HEK293T (cell line): ENCODE measurements at places on chromosomes 11 and 22.
A peak's percentile ranks its signal among the peaks of the same experiment; 100 is the strongest.

GRCh38 chr22:50326956-50327710 is at the start of gene DENND6B:
TSS of gene DENND6B (minus strand) at chr22:50327012. CDS start at chr22:50326988, 24 bp downstream.
- DNase-seq: peak; percentile 89

- no peak for DNase-seq
Observed at GRCh38 chr11:62770778-62771143, 435 bp upstream of the TAF6L start.

DNA sequence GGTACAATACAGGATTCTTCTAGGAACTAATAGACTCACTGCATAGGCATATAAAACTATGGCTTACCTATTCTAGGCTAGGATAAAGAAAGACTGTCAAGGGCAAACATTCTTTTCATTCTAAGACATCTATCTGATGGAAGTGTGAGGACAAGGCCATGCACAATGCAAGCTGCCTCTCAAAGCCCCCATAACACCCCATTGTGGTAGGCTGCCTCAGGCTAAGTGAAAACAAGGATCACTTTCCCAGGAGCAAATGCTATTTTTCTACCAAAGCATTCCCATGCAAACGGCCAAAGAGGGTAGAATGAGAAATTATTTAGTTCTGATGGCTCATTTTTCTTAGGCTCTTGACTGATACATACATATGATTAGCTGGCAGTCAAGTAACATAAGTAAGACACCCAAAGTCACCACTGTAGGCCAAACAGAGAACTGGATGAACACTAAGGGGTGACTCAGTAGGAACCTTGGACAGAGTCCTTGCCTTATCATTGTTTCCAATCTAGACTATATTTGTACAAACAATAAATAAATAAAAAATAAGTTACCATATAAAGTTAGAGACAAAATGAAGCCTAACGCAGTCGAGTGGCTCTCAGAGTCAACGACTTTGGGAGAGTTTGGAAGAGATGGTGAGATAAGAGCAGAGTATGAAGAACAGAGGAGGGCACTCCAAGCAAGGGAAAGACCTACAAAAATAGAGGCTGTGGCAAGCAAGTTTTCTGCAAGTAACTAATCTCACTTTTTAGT is 303.6 kb downstream of the SBF2 start:
- DNase-seq: no peak

DNA sequence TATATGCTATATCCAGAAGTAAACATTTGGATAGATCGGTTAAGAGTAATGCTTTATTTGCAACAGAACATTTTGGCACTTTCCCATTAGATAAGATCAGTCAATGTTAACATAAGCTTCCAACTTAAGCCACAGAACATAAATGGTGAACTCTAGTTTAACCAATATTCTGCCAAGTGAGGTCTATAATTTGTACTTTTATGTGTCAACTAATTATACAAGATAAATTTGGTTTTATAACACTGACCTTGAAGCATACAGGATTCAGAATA is 23.5 kb upstream of the BLID start:
- no peak for DNase-seq

DNA sequence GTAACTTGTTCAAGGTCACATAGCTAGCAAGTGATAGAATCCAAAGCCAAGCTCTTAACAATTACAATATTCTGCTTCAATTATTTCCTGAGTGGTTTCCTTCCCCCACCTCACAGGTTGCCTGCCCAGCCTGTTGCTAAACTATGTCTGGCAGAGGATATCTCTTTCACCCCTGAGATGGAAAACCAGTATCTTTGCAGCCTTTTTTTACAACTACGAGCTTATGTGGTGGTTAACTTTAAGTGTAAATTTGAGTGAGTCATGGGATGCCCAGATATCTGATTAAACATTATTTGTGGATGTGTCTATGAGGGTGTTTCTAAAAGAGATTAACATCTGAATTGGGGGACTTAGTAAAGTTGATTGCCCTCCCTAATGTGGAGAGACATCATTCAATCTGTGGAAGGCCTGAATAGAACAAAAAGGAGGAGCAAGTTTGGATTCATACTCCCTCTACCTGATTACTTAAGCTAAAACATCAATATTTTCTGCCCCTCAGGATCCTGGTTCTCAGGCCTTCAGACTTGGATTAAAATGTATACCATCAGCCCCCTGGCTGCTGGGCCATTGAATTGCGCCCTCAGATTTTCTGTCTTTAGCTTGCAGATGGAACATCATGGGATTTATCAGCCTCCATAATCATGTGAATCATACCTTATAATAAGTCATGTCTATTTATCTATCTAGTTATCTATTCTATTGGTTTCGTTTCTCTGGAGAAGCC is 911.9 kb downstream of the METTL15 start:
- no peak for DNase-seq

DNA sequence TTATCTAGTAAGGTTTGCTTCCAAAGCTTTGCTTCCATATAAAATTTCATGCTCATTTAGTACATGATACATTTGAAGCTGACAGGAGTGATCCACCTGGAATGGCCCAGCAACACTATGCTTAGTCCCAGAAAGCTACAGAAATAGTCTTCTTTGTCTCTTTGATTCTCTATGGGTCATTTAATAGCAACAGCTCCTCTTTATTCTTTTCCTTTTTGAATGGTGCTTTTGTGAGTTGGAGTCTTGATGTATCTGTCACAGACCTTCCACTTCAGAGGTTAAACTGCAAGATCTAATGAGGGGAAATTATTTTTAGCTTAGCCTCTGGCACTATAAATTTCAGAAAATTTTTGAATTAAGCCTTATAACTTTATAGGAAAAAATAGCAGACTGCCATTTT is 509.5 kb downstream of the KCNA4 start:
- no peak for DNase-seq

DNA sequence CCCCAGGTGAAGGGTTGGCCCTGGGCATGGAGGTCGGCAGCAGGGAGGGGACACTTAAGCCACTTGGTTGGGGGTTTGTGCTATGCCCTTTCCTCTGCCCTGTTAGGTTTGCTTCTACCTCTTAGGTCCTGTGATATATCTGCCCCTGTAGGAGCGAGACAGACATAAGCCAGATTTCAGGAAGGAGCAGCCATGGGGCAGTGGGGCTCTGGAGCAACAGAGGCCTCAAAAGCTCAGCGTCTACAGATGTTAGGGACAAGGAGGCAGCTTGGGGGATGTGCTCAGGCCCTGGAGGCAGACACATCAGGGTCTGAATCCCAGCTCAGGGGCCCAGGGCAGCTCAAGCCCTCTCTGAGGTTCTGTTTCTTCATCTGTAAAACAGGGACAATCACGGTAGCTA is 27.2 kb upstream of the KCNQ1OT1 start:
- no peak for DNase-seq

DNA sequence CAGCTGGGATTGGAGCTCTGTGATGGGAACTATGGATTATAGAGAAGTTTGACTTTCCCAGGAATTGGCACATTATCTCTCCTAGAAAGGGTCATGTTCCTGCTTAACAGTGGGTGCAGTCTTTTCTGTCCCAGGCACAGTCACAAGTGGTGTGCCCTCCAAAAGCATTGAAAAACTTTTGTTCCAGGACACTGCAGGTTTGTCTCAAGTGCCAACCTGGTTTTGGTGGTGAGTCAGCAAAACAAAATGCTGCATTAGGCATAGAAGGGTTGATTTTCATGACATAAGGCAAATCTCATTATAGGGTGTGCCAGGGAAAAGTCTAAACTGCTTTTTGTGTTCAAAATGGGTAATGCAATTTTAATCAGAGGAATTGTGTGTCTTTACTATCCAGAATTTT is 4.9 kb downstream of the HTATIP2 start:
- DNase-seq: no peak

GRCh38 chr11:3903207-3903896 is 47.9 kb downstream of the STIM1 start:
- no peak for DNase-seq

- DNase-seq: peak; percentile 10
Observed at GRCh38 chr22:31363885-31364465, 17.8 kb upstream of the PATZ1 start.

GRCh38 chr11:6284250-6284649 is 24.6 kb downstream of the CCKBR start:
- no peak for DNase-seq

GRCh38 chr11:1086171-1087102 is 11.8 kb downstream of the MUC2 start:
- no peak for DNase-seq

DNA sequence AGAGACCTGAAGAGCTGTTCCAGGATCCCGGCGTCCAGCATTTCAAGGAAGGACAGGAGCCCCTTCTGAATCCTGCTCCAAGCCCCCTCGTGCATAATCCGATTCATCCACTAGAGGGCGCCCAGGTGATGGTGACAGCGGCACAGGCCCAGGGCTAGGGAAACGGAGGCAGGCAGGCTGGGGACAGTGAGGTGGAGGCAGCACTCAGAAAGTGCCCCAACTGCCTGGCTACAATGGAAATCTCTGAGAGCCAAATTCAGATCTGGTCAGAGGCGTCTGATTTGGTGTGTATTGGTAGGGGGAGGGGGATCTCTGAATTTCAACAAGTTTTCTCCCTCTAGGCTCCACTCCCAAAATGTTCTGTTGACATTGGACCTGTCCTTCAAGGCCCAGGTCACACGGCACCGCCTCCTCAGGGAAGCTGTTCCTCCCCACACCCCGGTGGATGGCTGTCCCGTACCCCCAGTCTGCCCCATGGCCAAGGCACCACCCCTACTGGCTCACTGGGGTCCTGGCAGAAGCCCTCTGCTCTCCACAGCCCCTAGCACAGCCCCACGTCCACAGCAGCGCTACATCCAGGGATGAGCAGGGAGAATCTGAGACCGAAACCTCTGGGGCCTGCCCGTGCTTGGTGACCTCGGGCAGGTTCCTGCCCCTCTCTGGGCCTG is 142.9 kb downstream of the CRYBB2 start:
- DNase-seq: peak; percentile 86

GRCh38 chr22:23289851-23290724 is 109.8 kb downstream of the BCR start:
- DNase-seq: peak; percentile 89

DNA sequence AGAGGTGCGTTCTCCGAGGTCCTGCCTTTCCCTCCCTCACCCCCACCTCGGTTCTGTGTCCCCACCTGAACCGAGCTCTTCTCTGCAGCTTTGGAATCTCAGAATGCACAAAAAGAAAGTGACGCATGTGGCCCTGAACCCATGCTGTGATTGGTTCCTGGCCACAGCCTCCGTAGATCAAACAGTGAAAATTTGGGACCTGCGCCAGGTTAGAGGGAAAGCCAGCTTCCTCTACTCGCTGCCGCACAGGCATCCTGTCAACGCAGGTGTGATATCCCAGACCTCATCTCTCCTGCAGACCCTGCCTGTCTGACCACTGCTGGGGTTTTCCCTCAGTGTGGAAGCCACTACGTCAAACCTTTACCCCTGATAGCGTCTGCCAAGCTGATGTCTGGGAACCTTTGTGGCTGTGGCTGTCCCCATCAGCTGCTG is 13.9 kb downstream of the ACP2 start:
- no peak for DNase-seq

DNA sequence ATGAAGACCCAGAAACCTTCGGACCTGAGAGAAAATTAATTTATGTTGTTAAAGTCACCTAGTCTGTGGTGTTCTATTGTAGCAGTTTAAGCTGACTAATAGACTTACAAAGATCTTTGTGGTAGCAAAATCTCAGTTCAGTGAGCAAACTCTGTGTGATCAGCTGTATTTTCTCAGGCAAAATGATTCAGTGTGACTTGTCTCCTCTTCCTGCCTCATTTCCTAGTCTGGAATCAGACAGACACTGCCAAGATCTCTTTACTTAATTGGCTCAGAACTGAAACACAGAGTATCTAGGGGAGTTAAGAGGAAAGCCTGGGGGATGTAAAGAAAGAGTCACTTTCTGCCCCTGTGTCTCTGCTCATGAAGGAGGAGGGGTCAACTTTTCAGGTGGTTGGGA is 564.7 kb downstream of the KCNA4 start:
- no peak for DNase-seq

- DNase-seq: no peak
Observed at GRCh38 chr11:61068581-61068980, 33.7 kb upstream of the CD5 start.
